ENCODE measurements at places on chromosomes 6 and 20. TPM values are rescaled to one million over a fixed set of nuclear protein-coding genes. Genes with fewer than 3 reads are reported as not detected.

The FGD2 gene
- 1.2 TPM for total RNA-seq

The FYN gene
- total RNA-seq, result 419 TPM

The UST gene
- 3.7 TPM for total RNA-seq

The CCN5 gene
- not detected for total RNA-seq

The DNAH8 gene
- not detected for total RNA-seq

The PERP gene
- total RNA-seq, result 1.3 TPM

The LY6G5B gene
- total RNA-seq, result 28.0 TPM

The EEF1A2 gene
- 0.92 TPM for total RNA-seq

The GPSM3 gene
- 202 TPM for total RNA-seq

The NEURL2 gene
- 2.5 TPM for total RNA-seq

The LY6G6D gene
- total RNA-seq, result not detected

The DYNLRB1 gene
- total RNA-seq, result 38.3 TPM

The SLC17A4 gene
- not detected for total RNA-seq

The ETV7 gene
- total RNA-seq, result 0.33 TPM

The MRPS18A gene
- 27.7 TPM for total RNA-seq

The TAP1 gene
- total RNA-seq, result 91.5 TPM

The TCP11 gene
- not detected for total RNA-seq

The WDR27 gene
- total RNA-seq, result 22.0 TPM

The NNAT gene
- not detected for total RNA-seq

The OTOR gene
- not detected for total RNA-seq

The CST1 gene
- not detected for total RNA-seq

The ULBP3 gene
- total RNA-seq, result not detected

The BPIFB1 gene
- not detected for total RNA-seq

The FOXP4 gene
- 3.9 TPM for total RNA-seq

The STX7 gene
- total RNA-seq, result 5.9 TPM

The SUPT3H gene
- 8.9 TPM for total RNA-seq

The MYO6 gene
- total RNA-seq, result 1.1 TPM

The ZNF391 gene
- 1.6 TPM for total RNA-seq

The GABRR1 gene
- not detected for total RNA-seq

The YTHDF1 gene
- total RNA-seq, result 43.7 TPM

The GPR63 gene
- 0.25 TPM for total RNA-seq

The GSTA3 gene
- total RNA-seq, result not detected

The DLL1 gene
- 7.1 TPM for total RNA-seq

The SLC52A3 gene
- not detected for total RNA-seq

The TRIM38 gene
- 17.0 TPM for total RNA-seq

The SLC17A1 gene
- total RNA-seq, result not detected

The LPA gene
- total RNA-seq, result not detected

The MYLK4 gene
- 2.0 TPM for total RNA-seq

All from CD4-positive, alpha-beta T cell (primary cell).